ENCODE measurements at places on chromosomes 3 and 15.

DNA sequence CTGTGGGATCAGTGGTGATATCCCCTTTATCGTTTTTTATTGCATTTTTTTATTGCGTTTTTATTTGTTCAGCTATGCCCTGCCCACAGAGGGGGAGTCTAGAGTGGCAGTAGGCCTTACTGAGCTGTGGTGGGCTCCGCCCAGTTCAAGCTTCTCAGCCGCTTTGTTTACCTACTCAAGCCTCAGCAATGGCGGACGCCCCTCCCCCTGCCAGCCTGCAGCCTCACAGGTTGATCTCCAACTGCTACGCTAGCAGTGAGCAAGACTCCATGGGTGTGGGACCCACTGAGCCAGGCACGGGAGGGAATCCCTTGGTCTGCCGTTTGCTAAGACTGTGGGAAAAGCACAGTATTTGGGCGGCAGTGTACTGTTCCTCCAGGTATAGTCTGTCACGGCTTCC lies 500.6 kb upstream of the MCTP2 start:
- DNase-seq, result no peak

DNA sequence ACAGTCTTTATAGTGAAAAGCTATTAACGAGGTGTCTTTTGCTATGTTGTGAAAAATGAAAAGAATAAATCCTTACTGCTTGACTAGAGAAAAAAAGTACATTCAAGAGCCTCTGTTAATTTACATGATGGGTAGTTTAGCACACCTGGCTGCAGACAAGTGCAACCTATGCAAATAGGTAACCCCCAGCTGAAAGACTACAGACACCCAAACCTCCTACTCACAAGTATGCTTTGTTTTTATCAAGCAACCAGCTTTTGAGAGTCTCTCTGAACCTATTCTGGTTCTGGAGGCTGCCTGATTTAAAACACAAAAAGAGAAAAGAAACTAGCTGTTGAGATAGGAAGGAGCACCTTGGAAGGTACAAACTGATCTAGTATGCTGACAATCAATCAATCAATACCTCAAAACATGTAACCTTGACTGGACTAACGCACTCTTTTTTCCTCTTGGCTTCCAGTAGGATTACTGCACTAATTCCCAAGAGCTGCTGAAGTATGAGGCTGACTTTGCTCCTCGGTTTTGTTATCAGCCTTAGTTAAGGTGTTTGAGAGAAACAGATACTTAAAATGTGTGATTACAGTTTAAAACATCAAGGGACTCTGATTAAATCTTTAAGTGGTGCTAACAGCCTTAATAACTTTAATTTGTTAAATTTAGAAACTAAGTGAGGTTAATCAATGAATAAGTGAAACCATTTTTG lies 63.6 kb downstream of the OSBPL10 start:
- DNase-seq, result no peak

DNA sequence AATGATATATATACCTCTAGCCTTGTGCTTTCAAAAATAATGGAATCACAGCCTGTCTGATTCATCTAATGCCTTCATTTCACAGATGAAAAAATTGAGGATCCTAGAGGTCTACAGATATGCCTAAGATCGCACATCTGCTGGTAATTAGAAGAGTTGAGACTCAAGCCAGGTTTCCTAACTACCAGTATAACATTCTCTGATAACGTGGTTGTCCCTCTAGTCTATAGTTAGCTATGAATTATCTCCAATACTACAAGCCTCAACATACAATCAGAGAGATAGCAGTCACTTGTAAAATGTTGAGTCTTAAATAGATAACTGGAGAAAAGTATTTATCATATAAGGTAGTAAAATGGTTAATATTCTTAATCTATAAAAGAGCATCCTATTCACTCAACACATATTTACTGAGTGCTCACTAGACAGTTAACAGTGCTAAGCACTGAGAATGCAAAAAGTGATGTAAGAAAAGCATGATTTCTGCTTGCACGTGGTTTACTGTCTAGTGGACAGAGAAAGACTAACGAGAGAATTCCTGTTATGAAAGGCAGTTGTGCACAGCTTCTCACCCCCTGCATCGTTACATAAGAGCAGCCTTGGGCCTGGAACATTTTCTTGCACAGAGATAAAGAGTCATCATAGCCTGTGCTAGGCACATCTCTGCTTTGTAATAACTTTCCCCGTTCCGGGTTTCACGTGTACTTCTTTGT lies 4.9 kb upstream of the ENTPD3 start:
- DNase-seq, result no peak

DNA sequence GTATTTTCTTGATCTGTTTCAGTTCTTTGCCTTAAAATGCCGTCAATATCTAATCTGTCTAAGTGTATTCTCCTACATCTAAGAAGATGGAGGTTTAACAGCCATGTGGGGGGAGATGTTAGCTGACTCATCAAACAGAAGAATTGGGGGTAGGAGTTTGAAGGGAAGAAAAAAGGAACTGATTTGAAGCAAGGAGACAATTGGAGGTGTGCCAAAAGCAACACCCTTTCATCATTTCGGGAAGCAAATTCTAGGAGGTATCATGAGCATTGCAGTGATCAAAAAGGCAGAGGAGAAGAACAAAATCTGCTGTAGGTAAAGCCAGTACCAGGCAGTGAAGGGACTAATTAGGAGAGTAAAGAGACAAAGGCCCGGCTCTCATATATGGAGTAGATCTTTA lies 337.3 kb upstream of the TBC1D5 start:
- DNase-seq, result no peak

GRCh38 chr3:44128057-44128775 lies 113.5 kb upstream of the TOPAZ1 start:
- no peak for DNase-seq

DNA sequence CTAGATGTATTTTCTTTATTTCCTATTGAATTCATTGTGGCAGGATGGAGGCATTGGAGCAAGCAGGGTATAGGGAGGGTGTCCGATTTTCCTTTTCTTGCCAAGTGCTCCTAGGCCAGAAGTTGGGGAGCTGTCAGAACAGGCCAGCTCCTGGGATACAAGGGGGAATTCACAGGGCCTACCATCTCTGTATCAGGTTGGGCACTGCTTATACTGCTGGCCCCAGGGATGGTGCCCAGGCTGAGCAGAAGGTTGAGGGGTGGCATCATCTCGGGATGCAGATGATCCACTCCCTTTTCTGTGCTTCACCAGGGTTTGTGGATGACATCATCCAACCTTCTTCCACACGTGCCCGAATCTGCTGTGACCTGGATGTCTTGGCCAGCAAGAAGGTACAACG lies 79.5 kb downstream of the PCCB start:
- no peak for DNase-seq

DNA sequence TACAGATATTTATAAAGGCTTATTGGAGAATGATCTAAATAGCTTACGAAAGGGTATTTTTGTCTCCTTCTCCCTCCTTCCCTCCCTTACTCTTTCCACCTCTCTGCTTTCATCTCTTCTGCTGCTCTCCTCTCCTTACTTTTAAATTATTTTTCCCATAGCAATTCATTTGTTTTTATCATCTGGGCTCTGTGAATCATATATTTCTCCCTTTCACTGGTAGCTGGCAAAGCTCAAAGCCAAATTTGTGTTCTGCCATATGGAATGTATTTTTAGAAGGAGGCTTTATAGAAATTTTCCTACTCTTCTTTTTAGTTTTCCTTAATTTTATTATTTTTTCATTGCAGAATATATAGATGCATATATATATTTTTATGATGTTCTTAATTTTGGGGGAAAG lies 385.8 kb downstream of the C3orf38 start:
- DNase-seq, result no peak

DNA sequence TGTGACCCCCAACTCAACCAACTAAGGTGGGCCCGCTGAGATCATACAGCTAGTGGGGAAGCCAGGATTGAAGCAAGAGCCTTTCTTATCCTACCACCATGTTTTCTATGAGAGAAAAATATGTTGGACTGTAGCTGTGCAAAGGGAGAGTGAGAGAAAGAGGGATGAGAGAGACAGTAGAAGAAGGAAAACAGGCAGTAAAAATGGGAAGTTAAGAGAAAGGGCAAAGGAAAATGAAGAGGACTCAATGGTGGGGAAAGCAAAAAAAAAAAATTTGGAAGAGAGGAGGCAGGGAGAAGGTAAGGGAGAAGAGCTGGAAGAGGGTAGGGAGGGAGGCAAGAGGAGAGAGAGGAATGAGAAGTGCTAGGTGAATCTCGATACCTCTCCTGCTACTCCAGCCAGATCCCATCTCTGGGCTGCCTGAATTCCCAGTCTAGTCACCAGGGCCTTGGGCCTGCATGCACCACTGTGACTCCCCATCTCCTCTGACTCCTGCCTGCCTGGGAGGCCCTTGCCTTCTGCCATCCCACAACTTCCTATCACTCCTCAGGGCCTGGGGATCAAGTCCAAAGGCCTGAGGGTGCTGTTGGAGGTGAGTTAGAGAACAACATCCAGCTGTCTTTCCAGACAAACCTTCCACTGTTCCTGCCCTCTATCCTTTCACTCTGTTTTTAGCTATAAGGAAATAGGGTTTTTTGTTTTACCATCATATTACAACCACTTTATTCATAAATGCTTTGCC lies 15.7 kb downstream of the FAM81A start:
- no peak for DNase-seq
